ENCODE measurements at places on chromosomes 11 and 22. TPM values are rescaled to one million over a fixed set of nuclear protein-coding genes. Genes with fewer than 3 reads are reported as not detected.
A peak's percentile ranks its signal among the peaks of the same experiment; 100 is the strongest.

DNA sequence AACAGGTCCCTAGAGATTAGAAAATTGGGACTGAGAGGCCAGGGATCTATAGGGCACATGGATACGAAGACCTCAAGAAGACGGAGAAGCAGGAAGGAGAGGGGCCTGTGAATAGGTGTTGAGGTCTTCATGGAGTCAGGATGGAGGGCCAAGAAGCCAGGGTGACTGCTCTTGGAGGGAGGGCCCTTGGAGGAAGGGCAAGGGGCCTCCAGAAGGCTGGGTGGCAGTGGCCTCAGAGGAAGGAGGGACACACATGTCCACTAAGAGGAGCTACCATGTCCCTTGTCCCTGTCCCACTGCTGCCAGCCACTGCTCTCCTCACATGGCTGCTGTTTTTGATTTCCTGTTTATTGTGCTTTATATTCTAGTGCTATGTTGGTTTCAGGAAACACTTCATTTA is 589.5 kb upstream of the B3GAT1 start:
- H3K36me3 ChIP-seq, result no peaks in the 10 kb centered on the region
- no peaks in the 10 kb centered on the region for H3K27me3 ChIP-seq
- no peak overlapping the region for H3K4me3 ChIP-seq
- DNase-seq, result no peak
- no peak overlapping the region for H3K27ac ChIP-seq

GRCh38 chr11:118238421-118238820 is 13.6 kb upstream of the JAML start:
- DNase-seq, result no peak
- peaks cover 1% of the 10 kb centered on the region for H3K27me3 ChIP-seq
- no peak overlapping the region for H3K4me3 ChIP-seq
- H3K4me1 ChIP-seq, result no peaks in the 10 kb centered on the region
- H3K27ac ChIP-seq, result no peak overlapping the region

DNA sequence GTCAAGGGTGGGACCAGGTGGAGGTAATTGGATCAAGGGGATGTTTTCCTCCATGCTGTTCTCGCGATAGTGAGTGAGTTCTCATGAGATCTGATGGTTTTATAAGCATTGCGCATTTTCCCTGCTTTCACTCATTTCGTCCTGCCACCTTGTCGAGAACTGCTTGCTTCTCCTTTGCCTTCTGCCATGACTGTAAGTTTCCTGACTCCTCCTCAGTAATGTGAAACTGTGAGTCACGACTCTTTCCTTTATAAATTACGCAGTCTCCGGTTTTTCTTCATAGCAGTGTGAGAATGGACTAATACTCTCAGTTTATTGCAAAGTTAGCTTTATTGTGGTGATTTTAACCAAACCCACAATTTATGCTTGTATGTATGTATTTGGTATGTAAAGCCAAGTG is 878.5 kb upstream of the ANO3 start:
- H3K4me1 ChIP-seq, result no peaks in the 10 kb centered on the region
- H3K36me3 ChIP-seq, result no peaks in the 10 kb centered on the region
- H3K27ac ChIP-seq, result no peak overlapping the region
- no peak overlapping the region for H3K4me3 ChIP-seq
- no peaks in the 10 kb centered on the region for H3K27me3 ChIP-seq

The ZNF214 gene
- 0.82 TPM for polyA plus RNA-seq

- peaks cover 17% of the 10 kb centered on the region for H3K4me1 ChIP-seq
- no peaks in the 10 kb centered on the region for H3K27me3 ChIP-seq
- no peak overlapping the region for H3K4me3 ChIP-seq
- no peak overlapping the region for H3K27ac ChIP-seq
Observed at GRCh38 chr22:40602231-40602630, 34.3 kb downstream of the MRTFA start.

DNA sequence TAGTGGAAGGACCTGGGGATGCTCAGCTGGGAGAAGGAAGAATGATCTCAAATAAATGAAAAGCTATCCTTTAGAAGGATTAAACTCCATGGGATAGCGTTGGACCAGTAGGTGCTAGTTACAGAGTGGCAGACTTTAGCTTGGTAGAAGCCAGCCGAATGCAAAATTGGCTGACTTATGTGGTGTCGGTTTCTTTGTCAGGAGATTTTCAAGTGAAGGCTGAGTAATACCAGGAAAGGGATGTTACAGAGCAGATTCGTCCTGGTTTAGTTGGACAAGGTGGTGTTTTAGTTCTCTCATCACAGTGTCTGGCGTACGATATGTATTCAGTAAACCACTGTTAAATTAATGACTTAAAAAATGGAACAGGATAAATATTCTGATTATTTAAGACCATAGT is 26.0 kb downstream of the FDX1 start:
- H3K4me1 ChIP-seq, result no peaks in the 10 kb centered on the region
- peaks cover 1% of the 10 kb centered on the region for H3K36me3 ChIP-seq
- H3K27ac ChIP-seq, result no peak overlapping the region
- H3K27me3 ChIP-seq, result no peaks in the 10 kb centered on the region

GRCh38 chr22:34975721-34976120 is 90.2 kb upstream of the ISX start:
- no peaks in the 10 kb centered on the region for H3K27me3 ChIP-seq
- no peaks in the 10 kb centered on the region for H3K4me1 ChIP-seq
- H3K27ac ChIP-seq, result no peak overlapping the region
- no peak for DNase-seq
- H3K36me3 ChIP-seq, result no peaks in the 10 kb centered on the region

The C11orf91 gene
- polyA plus RNA-seq, result 0.10 TPM

The SMDT1 gene
- 15.0 TPM for polyA plus RNA-seq

GRCh38 chr11:85970593-85970992 is 98.3 kb downstream of the PICALM start:
- H3K27ac ChIP-seq, result no peak overlapping the region
- no peaks in the 10 kb centered on the region for H3K27me3 ChIP-seq
- no peak overlapping the region for H3K4me3 ChIP-seq
- peaks cover 10% of the 10 kb centered on the region for H3K4me1 ChIP-seq

GRCh38 chr22:31177420-31178162 is 17.6 kb downstream of the RNF185 start:
- DNase-seq, result peak; percentile 96
- peak overlapping the region; percentile 93 for H3K27ac ChIP-seq
- no peak overlapping the region for H3K4me3 ChIP-seq
- peaks cover 1% of the 10 kb centered on the region for H3K36me3 ChIP-seq

- no peak overlapping the region for H3K4me3 ChIP-seq
- peaks cover 4% of the 10 kb centered on the region for H3K4me1 ChIP-seq
- no peaks in the 10 kb centered on the region for H3K36me3 ChIP-seq
- DNase-seq, result no peak
- H3K27ac ChIP-seq, result no peak overlapping the region
- H3K27me3 ChIP-seq, result no peaks in the 10 kb centered on the region
Observed at GRCh38 chr11:132746305-132746704, 786.0 kb downstream of the OPCML start.

GRCh38 chr22:40237788-40238424 is 60.2 kb downstream of the TNRC6B start:
- no peak overlapping the region for H3K27ac ChIP-seq
- DNase-seq, result no peak
- peaks cover 5% of the 10 kb centered on the region for H3K36me3 ChIP-seq
- H3K4me3 ChIP-seq, result no peak overlapping the region
- peaks cover 14% of the 10 kb centered on the region for H3K4me1 ChIP-seq

The CEND1 gene
- 4.0 TPM for polyA plus RNA-seq

DNA sequence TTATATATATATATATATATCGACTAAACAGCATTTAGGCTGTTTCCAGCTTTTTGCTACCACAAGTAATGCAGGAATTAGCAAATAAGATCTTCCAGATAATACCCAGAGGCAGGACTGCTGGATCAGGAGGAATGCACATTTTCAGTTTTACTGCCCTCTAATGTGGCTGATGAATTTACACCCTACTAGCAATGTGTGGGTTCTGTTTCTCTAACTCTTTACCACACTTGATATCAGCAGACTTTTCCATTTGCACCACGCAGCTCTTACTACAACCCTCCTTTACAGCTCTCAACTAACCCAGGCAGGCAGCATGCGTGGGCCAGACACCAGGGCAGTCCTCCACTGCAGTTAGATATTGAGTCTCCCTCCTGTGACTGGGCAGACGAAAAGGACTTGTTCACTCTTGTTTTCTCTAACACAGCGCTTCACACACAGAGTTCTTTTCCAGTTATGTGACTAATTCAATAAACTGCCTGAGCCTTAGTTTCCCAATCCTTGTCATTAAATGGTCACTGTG is 67.7 kb downstream of the IGLL5 start:
- no peaks in the 10 kb centered on the region for H3K4me1 ChIP-seq
- H3K27ac ChIP-seq, result no peak overlapping the region
- no peak for DNase-seq
- H3K27me3 ChIP-seq, result peaks cover 10% of the 10 kb centered on the region

The DENND6B gene
- polyA plus RNA-seq, result 4.9 TPM

DNA sequence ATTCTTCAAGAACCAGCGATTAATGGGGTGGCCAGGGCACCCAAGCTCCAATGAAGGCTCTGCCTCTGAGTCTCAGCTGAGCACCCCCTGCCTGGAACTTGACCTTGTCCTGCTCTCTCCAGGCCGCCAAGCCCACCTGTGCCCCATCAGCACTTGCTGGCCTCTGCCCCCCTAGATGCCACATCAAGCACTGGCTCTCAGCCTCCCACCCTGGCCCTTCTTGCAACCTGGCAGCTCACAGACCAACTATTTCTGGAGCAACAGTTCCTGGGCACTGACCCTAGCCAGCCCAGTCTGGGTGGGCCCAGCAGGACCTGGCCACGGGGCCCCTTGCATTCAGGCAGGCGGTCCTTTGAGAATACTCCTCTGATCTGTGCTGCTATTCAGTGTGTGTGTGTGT is 98.8 kb upstream of the PITPNB start:
- no peak overlapping the region for H3K27ac ChIP-seq
- no peak overlapping the region for H3K4me3 ChIP-seq

DNA sequence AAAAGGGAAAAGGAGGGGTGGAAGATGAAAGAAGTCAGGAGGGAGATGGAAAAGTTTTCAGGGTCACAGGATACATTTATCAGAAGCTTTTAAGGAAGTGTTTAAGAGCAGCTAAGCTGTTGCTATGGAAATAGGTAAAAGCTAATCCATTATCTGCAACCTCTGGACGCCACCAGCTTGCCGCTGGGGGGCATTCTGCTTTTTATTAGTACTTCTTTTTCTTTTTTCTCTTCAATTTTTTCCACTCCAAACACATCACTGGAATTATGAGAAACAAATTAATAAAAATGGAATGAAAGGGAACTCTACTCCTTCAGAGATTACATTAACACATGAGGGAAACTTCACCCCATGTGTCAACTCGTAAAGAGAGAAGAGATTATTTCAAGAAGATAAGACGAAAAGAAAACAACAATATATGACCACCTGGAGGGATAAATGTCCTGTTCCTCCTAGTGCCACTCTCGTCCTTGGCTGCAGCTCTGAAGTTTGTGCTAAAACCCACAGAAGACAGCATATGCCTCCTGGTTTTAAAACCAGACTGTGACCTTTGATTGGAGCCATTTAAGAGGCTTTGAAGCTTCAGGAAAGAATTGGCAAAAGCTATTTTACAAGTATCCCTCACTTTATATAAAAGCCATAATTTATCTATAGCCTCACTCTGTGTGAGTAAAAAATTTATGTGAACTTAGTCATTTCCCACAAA is 972.8 kb downstream of the OPCML start:
- no peaks in the 10 kb centered on the region for H3K36me3 ChIP-seq
- H3K4me3 ChIP-seq, result no peak overlapping the region
- no peaks in the 10 kb centered on the region for H3K4me1 ChIP-seq
- no peak overlapping the region for H3K27ac ChIP-seq

The CNGA4 gene
- polyA plus RNA-seq, result 0.07 TPM

The MS4A4A gene
- polyA plus RNA-seq, result not detected

GRCh38 chr11:99884750-99885149 is 802.3 kb upstream of the ARHGAP42 start:
- no peaks in the 10 kb centered on the region for H3K36me3 ChIP-seq
- H3K4me1 ChIP-seq, result no peaks in the 10 kb centered on the region
- H3K4me3 ChIP-seq, result no peak overlapping the region

The POU2F3 gene
- polyA plus RNA-seq, result 0.09 TPM

GRCh38 chr11:93143186-93143585 is 54.6 kb downstream of the SLC36A4 start:
- peaks cover 2% of the 10 kb centered on the region for H3K36me3 ChIP-seq
- peak; percentile 76 for DNase-seq
- H3K4me1 ChIP-seq, result no peaks in the 10 kb centered on the region
- H3K4me3 ChIP-seq, result no peak overlapping the region
- no peaks in the 10 kb centered on the region for H3K27me3 ChIP-seq

The TPH1 gene
- polyA plus RNA-seq, result 0.01 TPM

DNA sequence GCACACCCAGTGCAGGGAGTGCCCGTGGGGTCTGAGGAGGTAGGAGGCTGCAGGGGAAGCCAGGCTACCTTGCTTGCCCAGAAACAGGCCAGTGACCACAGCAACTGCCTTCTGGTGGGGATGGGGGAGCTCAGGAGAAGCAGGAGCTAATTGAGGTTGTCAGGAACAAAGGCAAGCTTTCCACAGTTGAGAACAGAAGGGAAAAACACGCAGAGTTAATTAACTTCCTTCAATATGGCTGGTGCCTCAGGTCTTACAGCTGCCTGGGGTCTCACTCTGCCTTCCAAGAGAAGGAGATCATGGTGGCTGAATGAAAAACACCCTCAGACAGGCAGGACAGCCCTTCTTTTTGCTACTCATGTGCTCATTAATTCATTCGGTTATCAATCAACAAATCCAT is 127.9 kb upstream of the SYT13 start:
- peaks cover 6% of the 10 kb centered on the region for H3K27me3 ChIP-seq
- no peak overlapping the region for H3K27ac ChIP-seq
- no peak for DNase-seq

GRCh38 chr22:39188809-39189208 is 36.3 kb upstream of the CBX7 start:
- H3K4me1 ChIP-seq, result peaks cover 10% of the 10 kb centered on the region

The OR4S1 gene
- not detected for polyA plus RNA-seq

- no peaks in the 10 kb centered on the region for H3K27me3 ChIP-seq
- peak overlapping the region; percentile 99 for H3K27ac ChIP-seq
Observed at GRCh38 chr11:118924591-118925585, 838 bp downstream of the BCL9L start.

GRCh38 chr11:4146070-4146771 is 51.6 kb downstream of the RRM1 start:
- H3K27ac ChIP-seq, result no peak overlapping the region
- no peaks in the 10 kb centered on the region for H3K27me3 ChIP-seq
- no peak overlapping the region for H3K4me3 ChIP-seq

GRCh38 chr11:86183694-86184093 is 60.9 kb upstream of the EED start:
- no peaks in the 10 kb centered on the region for H3K27me3 ChIP-seq
- peaks cover 9% of the 10 kb centered on the region for H3K4me1 ChIP-seq
- DNase-seq, result peak; percentile 76
- no peak overlapping the region for H3K4me3 ChIP-seq
- H3K36me3 ChIP-seq, result no peaks in the 10 kb centered on the region
- no peak overlapping the region for H3K27ac ChIP-seq

Measured in IMR-90 (cell line).